ENCODE measurements at places on chromosomes 13 and 19.

DNA sequence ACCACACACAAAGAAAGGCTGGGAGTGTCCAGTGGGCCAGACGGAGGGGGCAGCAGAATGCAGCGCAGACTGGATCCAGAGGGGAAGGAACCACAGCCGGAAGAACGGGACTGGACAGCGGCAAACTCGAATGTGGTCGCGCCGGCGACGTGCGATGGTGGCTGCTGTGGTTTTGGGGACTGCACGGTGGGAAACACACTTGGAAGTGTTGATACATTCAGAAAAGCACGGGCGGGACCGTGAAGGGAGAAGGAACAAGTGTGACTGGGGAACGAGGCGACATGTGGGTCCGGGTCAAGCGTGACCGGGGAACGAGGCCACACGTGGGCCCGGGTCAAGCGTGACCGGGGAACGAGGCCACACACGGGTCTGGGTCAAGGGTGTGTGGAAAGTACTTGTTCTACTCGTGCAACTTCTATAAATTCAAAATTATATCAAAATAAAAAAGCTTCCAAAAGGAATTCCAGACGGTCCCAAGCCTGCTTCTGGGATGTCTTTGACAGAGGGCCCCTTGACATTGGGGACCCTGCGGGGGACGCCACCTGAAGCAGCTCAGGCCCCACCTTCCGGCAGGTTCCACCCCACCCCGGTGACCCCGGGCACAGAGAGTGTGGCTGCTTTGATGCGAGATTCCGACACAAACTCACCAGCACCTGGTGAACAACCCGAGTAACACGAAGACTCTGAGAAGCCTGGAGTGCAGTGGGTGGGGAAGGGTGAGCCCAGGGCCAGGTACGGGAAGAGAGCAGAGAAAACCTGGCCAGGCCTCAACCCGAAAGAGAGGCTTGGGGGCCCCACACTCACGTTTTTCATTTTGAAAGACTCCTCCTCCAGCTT, 25.1 kb upstream of the C13orf46 start:
- DNase-seq, result no peak

DNA sequence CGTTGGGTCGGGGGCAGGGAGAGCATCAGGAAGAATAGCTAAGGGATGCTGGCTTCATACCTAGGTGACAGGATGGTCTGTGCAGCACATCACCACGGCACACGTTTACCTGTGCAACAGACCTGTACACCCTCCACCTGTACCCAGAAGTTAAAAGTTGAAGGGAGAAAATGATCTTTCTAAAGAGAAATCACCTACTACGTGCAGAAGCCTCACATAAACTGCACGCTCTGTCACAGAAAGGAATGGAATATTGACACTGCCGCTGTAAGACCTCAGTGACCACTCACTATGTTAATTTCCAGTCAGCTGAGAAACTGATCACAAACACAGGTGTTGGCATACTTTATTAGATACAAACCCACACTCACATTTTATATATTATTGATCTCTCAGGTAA, 26.8 kb downstream of the LAMP1 start:
- DNase-seq, result no peak

GRCh38 chr13:68597641-68598040, 1367.5 kb upstream of the PCDH9 start:
- DNase-seq, result no peak

DNA sequence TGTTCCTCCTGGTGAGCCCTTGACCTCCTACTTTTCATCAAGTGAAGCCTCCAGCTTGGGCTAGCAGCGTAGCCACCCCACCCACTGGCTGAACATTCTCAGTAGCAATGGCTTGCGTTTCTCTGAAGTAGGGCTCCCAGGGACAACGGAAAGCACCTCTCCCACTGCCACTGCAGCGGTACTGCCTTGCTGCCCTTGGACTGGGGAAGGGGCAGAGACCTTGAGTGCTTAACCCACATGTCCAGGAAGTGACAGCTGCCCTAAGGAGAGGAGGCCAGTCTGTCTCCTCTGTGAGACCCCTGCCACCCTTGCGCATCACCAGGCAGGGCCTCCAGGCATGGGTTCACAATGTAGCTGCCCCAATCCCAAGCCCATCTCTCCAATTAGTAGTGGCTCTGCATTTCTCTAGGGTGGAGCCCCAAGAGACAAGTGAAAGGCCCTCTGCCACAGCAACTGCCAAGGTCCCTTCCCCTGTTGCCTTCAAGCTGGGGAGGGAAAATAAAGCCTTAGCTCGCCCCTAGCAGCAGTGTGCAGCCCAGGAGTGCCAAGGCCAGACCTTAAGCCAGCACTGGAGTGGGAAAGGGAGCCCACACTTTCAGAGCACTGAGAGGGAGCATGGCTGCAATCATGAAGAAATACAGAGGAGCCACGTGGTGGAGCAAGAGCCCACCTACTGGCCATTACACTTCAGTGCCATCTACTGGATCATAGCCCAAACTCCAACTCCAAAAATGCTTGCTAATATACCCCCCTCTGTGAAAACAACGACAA, 175.9 kb upstream of the TRPC4 start:
- DNase-seq, result no peak

DNA sequence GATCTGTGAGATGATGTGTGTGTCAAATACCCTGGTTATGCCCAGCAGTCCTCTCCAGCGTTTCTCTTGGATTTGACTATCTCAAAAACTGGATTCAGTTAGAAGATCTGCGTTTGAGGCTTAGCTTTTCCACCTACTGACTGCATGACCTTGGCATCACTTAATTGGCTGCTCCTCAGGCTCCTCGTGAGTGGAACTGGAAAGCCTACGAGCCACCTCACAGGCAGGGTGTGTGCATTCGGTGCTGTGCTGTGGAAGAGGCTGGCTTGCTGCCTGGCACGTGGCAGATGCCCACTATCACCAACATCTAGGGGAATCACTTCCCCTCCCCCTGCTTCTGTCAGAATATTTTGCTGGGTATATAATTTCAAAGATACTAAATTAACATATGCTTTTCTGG, 25.6 kb downstream of the FLT1 start:
- no peak for DNase-seq
